Immature natural killer cell (primary cell): ENCODE measurements at places on chromosomes 1 and 21.
A peak's percentile ranks its signal among the peaks of the same experiment; 100 is the strongest.

- DNase-seq: no peak
Measured at GRCh38 chr1:111653709-111654108, 34.1 kb downstream of the RAP1A start.

DNA sequence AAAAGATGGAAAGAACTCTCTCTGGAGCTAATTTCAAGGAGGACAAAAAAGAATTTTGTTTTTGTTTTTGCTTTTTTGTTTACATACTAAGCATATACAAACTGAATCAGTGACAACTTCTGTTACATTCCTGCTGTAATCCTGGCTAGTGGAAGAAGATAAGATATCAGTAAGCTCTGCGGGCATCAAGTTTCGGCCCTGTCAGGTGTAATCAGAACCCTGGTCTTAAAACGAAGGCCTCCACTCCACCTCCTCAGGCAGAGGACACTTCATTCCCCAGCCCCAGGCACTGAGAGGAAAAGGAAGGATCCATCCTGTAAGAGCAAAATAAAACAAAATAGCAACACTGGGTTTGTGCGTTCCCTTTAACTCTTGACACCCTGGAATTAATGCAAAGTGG, 88.9 kb upstream of the ARHGAP29 start:
- DNase-seq: no peak

- peak; percentile 13 for DNase-seq
Measured at GRCh38 chr1:236516929-236517704, 6.7 kb upstream of the LGALS8 start.

- DNase-seq: no peak
Measured at GRCh38 chr1:24003331-24003972, 23.3 kb upstream of the SRSF10 start.

- no peak for DNase-seq
Measured at GRCh38 chr1:202249436-202249835, 55.8 kb downstream of the LGR6 start.

DNA sequence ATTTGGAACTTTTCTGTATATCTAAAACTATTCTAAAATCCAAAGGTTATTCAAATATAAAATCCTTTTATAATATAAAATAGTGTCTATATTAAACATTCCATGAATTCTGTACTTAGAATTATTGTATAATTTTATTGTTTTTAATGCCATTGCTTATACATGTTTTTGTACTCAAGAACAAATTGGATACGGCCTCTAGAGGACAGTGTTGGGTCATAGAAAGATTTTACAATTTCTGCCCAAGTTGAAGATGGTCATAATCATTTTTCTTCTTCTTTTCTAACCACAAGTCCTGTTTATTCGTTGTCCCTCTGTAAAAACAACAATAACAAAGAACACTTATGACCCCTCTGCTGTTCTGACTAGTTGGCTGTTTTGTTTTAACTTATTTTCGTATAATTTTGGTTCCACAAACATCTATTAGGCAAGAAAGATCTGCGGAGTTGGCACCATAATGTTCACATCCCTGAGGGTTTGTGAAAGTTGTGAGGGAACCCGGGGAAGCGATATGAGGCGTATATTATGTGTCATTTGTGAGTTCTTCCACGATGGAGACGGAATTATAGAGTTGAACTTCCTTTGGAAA, 75.7 kb upstream of the KIF26B start:
- no peak for DNase-seq

GRCh38 chr21:34266351-34266750, 97.5 kb upstream of the KCNE2 start:
- no peak for DNase-seq

DNA sequence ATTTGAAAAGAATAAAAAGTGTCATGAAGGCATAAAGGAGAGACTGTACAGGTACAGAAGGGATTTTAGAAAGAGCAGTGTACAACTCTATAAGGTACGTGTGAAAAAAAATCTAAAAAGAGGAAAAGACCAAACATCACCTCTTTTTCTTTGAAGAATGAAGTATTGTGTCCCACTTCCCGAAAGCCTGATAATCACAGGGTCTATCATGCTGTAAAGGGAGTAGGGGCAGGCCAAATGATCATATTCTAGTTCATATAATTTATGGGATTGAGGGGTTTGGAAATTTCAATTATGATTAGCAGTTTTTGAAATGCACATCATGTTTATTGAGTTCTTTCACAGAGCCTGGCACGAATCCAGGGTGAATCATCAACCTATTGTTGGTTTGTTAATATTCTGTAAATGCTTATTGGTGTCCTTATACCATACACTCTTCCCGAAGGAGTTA, 910 bp upstream of the RERE start:
- DNase-seq: no peak

DNA sequence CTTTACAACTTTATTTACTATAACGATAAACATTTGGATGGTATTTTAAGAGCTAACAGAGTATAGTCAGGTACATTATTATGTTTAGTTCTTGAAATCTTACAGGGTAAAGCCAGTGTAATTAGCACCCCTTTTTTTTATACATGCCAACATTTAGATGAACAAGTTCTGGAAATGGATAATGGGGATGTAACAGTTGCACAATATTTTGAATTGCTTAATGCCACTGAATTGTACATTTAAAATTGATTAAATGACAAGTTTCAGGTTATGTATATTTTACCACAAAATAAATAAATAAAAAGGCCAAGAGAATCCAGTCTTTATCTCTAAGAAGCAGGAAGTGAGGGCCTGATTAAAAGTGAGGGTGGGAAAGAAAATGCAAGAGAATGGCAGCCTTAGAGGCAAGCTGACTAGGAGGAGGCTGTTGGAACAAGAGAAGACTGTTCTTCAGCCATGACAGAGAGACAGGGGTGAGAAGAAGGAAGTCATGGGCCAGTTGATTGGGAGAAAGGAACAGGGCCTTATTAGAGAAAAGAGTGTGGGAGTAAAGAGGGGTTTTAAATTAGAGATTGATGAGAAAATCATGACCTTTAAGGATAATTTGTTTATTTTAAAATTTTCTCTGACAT, 49.9 kb upstream of the TNFSF18 start:
- DNase-seq: no peak

GRCh38 chr21:35311985-35312384, 262.9 kb upstream of the RUNX1 start:
- no peak for DNase-seq
